ENCODE measurements at places on chromosomes 2 and 18.

- no peak for DNase-seq
Measured at GRCh38 chr18:13890761-13891361, 24.5 kb downstream of the MC2R start.

DNA sequence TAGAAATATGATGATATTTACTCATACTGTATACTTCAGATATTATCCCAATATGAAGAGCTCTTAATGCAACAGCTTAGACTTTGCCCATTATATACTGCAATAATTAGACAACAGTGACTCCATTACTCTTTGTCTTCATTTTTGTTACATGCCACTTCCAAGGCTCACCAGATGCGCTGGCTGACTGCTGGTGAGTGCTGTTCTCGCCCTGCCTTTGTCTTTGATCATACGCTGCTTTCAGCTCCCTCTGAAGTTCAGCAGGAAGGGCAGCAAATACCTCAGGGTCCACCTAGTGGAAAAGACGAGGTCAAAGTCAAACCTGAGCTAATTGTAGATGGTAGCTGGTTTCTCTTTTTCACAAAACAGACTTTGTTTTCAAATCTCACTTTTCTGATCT is 66.3 kb downstream of the EIF5B start:
- DNase-seq: no peak

DNA sequence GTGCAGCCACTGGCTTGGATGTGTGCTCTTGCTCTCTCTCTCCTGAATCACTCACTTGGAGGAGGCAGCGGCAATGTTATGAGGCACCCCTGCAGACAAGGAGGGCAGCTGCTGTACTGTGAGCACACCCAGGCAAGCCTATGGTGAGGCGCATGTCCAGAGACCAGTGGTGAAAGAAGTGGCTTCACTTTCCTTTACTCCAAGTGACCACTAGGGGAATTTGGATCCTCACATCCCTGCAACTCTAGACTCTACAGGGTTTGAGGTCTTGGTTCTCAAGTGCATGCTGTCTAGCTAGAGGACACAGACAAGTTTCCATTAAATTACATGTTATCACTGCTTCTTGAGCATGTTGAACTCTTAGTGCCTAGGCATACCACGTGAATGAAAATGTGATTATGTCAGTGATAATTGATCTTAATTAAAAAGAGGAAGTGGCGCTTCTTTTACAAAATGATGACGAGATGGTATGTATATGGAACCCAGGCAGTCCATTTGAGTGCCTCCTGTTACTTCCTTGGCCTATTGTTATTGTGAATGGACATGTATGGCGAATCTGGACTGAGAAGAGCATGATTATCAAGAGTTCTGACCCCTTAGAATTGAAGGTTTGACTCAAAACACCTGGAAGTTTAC is 181.0 kb upstream of the CDH2 start:
- no peak for DNase-seq

DNA sequence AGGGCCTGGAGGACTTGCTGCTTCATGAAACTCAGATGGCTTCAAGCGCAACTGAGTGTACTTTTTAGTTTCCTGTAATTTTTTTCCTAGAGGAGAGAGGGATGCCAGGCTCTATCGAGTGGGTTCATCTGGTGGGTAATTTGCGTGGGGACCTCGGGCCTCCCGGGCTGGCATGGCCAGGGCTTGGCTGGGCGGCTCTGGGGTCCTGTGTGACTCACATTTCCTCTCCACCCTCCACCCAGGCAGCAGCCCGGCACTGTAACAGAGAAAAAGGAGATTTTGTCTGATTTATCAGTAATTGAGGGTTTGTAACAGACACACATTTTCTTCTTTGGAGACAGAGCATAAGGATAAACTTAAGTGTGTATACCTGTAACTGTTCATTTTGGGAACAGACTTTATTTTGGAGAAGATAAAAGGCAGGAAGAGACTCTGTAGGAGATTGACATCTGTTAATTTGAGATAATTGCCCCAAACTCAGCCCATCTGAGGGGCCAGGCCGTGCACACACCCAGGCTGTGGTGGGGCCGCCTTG is 64.3 kb downstream of the NFATC1 start:
- DNase-seq: no peak

DNA sequence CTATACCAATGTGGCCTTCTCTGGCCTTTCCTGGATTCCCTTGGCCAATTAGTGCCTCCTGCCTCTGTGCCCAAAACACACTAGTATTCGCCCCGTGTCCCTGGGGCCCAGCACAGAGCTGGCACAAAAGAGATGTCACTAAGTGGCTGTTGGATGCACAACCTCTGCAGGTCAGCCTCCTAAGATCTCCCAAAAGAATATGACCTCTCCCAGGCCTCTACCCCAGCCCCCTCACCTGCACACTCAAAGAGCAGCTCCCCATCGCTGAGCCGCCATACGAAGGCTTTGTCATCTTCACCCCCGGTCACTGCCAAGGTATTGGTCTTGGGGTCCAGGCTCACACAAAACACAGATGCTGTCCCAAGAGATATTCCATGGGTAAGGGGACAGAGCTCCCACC is 2.7 kb downstream of the AAMP start:
- DNase-seq: no peak

All from T-helper 17 cell (primary cell).